ENCODE measurements at places on chromosomes 13 and 19.

DNA sequence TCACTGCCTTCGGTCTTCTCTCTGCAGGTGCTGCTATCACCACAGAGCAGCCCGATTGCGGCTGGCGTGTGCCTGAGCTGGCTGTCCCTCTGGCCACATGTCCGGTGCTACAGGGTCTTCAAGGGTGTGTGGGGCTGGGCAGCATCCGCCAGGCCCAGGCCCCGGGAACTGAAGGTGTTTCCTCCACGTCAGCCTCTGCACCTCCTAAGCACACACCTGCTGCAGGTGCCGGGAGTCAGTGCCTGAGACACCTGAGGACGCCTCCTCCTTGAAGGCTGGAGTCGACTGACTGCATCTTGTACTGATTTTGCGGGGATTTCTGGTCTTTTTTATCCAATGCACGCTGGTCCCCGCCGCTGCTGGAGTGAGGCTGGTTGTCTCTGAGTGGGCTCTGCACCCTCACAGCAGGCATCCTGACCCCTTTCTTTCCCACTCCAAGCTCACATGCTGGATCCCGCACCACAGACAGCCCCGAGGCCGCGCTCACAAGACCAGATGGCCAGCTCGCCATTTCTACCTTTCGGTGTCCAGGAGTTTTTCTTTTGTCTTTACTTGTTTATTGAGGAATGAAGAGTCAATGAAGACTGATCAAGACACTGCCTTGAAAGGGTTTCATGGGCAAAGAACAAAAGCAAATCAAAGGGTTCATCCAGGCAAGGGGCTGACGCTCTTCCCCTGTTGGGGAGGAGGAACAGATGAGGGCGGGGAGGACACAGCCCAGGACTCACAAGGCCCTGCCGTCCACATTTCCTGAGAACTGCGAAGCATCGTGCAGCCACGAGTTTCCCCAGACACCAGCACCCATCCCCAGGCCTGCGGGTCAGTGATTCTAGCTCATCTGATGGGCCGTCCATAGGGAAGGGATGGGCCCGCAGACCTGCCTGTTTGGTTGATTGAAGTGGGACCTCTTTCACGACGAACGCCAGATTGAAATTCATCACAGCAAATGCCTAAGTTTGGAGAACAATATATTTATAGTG is 203.8 kb upstream of the SOX1 start:
- DNase-seq, result no peak

- no peak for DNase-seq
Observed at GRCh38 chr13:33278913-33279312, 6.6 kb downstream of the STARD13 start.

GRCh38 chr19:45100846-45101252 is 7.9 kb downstream of the PPP1R37 start:
- DNase-seq, result no peak

DNA sequence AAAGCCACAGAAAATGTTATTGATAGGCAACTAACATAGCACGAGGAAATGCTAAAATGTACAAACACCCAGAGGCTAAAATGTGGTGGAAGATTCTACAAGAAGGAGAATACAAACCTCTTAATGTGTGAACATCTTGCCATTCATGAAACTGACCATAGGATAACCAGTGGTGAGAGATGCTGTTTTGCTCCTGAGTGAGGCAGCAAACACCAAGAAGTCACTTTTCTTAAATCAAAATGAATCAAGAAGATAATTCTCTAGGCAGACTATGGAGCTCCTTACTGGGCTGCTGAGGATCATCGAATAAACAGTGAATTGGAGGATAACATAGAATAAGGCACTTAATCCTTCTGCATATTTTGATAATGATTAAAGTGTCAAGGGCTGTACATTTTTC is 375.4 kb upstream of the SLITRK6 start:
- DNase-seq, result no peak

DNA sequence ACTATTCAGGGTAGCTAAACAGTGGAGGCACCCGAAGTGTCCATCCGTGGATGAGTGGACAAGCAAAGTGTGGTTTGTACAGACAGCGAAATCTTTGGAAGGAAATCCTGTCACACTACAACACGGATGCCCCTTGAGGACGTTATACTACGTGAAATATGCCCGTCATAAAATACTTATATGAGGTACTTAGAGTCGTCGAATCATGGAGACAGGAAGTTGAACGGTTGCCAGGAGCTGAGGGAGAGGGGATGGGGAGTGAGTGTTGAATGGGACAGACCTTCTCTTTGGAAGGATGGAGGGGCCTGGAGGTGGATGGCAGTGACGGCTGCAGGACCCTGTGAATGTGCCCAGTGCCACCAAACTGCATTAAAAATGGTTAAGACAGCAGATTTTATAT is 11.6 kb downstream of the ATP4B start:
- DNase-seq, result no peak

DNA sequence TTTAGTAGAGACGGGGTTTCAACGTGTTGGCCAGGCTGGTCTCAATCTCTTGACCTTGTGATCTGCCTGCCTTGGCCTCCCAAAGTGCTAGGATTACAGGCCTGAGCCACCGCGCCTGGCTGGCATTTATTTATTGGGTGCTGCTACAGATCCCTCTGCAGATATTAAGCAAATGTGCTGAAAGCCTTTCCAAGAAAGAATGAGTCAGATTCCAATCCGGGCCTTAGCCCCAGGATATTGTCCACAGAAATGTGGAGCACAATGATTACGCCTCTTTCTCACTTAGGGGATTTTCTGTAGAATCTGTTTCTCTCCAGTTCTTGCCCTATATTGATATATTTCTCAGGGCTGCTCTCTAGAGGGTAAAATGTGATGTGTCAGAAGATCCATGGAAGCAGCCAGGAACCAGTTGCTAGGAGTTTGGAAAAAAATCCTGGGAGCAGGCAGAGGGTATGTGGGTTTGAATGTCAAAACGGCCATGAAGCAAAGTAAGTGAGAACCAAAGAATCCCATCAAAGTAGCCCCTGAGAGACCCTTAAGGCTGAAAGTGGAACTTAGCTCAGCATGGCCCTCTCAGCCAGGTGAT is 24.8 kb upstream of the IGFL4 start:
- no peak for DNase-seq

GRCh38 chr13:110450016-110450900 is 111.3 kb downstream of the RAB20 start:
- DNase-seq, result no peak

DNA sequence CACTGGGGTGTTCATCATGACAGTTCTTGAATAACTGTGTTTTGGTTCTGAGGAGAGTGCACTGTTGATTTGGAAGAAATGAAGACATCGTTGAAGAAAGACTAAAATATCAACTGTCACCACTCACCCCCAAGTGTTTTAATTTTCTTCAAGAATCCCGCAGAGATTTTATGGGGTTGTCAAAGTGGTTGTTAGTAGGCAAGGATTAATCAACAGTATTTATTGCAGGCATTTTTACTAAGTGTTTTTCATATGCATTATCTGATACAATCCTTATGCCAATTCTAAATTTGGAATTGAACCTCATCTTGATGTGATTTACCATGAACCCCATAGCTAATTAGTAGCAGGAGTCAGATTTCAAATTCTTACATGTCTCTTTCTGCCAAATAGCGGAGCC is 63.7 kb upstream of the OBI1 start:
- no peak for DNase-seq

GRCh38 chr13:98478189-98479129 is 98.4 kb downstream of the STK24 start:
- DNase-seq, result no peak

- DNase-seq, result no peak
Observed at GRCh38 chr13:95763601-95764000, 86.7 kb downstream of the DNAJC3 start.

- peak; percentile 17 for DNase-seq
Observed at GRCh38 chr19:13033819-13034611, 38.7 kb downstream of the NFIX start.

DNA sequence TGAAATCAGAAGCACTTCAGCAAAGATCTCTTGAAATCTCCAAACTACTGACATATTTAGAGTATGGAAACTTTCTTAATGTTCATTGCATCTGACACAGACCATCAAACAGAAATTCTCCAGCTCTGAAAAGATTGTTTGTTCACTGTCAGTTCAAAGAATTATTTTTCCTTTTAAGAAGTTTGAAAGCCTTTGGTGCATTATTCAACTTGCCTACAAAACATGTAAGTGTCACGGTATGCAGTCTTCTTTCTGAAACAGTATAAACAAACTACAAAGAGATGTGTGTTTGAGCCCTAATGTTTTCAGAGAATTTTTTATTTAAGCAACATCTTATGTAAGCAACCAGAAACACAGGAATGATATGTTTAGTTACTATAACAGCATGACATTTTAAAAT is 125.4 kb downstream of the FGF14 start:
- DNase-seq, result no peak

- DNase-seq, result peak; percentile 12
Observed at GRCh38 chr13:99614465-99614885, 113.2 kb downstream of the TM9SF2 start.
